ENCODE measurements at places on chromosomes 1 and 21.

DNA sequence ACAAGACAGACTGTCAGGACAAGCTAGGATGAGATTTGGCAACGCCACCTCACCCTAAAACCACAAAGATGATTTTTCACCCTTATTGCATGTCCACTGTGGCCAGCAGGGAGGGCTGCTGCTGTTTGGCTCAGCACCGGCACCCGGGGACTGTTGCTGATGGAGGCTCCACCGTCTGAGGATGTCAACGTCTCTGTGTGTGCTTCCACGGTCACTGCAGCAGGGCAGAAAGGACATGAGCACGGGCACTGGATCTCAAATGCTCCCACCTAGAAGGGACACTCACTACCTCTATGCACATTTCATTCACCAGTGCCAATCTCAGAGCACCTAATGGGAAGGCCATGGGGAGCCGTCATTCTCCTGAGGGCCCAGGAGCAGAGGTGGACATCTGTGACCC, 599.6 kb downstream of the PTPRU start:
- no peak for DNase-seq

DNA sequence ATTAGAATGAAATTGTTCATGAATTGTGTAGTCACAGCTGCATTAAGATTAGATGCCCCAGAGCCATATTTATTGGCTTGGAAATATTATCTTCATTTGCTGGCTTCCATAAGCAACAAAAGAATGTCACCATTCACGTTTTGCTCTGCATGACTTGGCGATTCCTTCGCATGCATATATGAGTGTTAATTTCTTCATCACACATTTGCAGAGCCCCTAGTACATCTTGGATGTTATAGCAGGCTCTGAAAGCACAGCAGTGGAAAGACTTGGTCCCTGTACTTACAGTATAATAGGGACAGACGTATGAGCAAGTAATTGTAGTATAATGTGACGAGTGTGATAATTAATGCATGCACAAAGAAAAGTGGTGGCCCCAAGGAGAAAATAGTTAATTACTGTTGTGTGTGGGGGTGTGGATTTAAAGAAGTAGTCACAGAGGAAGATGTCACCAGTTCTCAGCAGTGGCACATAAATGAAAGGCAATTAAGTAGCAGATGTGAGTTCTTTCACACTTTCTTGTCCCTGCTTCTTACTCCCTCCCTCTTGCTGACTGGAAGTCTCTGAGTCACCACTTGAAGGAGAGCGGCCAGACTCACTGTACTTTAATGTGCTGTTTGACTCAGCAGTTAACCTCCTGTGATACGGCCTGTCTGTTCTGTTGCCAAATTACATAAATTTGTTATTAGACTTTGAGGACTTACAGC, 21.0 kb downstream of the S100A10 start:
- DNase-seq, result no peak

DNA sequence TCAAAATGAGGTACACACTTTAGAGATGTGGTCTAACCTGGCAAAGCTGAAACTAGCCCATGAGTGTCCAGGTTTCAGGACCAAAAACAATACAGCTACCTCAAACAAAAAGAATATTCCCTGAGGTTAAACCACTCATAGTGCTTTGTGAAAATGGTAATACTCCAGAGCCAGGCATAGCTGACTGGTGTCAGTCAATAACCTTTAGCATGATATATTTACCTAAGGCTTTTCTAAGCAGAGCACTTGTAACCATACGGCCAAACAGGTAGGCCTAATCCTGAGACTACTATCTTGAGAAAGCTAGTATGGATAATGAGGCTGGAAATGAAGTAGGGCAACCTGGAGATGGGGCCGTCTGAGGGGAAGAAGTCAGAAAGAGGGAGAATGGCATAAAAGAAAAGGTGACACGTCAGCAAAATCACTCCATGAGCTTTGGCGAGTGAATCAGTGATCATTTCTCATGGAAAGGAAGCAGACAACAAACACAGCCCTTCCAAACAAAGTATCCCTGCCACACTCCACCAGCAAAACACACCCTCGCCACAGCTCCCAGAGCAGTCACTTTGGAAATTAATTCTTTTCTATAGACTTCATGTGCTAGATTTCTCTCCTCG, 1.7 kb upstream of the LRRC52 start:
- no peak for DNase-seq

DNA sequence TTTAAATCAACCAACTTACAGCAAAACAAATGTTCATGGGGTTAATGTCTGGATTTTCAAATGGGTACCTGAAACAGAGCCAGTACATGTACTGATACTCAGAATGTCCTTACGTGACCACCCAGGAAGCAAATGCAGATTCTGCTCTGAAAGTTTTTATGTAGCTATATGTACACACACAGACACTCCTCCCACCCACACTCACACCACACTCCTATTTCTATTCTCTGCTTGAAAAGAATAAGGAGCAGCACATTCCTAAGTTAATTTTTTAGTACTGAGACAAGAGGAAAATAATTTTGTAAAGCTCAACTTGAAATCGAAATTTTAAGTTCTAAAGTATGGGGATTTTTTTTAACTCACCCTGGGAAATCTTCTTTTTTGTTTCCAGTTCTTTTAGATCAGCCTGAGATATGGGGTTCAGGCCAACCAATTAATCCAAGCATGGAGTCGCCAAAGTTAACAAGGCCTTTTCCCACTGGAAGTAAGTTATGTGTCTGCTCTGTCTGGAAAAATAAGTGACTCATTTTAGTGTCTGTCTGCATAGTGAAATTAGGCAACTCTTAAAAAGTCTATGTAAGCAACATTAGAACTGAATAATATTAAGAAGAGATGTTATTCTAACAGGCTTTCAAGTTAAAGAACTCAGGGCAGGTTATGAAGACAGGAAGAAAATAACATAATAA, 75.5 kb upstream of the DYNLT5 start:
- DNase-seq, result no peak

DNA sequence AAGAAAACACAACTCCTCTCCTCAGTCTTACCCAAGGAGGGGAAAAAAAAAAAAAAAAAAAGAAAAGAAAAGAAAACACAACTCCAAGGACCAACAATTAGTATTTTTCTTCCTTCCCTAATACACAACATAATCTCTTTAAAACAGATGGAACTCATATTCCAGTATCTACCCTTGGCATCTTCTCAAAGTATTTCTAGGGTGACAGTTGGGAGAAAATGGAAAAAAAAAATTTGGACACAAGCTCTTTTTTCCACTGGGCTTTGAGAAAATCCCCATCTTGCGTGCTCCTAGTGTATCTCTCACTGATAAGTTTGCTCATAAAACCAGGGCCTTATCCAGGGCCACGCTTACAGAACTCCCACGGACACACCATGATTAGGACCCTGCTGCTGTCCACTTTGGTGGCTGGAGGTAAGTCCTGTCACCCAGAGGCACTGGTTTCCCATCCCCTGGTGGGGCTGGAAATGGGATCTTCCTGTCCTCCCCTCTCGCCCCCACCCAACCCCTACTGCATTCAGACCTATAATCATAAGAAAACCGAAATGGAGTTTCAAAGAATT, at the start of gene CELA2B:
Gene CELA2B, plus strand, starts transcription at position 353 of the 563 bp plus-strand sequence. Its CDS starts 22 bp downstream, at position 375.
- DNase-seq, result no peak
